Heart right ventricle (tissue), 16 donors: ENCODE measurements at places on chromosomes 5 and 9. TPM values are rescaled to one million over a fixed set of nuclear protein-coding genes. Genes with fewer than 3 reads are reported as not detected.

DNA sequence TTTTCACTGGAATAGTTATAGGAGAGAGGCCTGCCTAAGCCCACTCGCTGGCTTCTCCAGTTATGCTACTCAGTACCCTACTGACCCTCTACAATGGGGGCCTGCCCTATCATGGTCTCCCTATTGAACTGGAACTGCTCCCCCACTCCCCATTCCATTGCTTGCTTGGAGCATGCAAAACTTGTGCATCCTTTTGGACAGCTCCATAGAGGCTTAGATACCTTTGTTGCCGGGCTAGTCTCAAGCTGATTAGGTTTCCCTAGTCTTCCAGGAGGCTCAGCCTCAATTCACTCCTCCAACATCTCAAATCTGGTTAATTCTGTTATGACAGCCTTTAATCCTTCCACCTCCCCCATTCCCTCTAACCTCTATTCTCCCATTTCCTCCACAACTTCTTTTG is 39.9 kb downstream of the KIF24 start:
- DNase-seq, result no peak

Gene ADAMTS19
- 0.49 TPM for total RNA-seq

DNA sequence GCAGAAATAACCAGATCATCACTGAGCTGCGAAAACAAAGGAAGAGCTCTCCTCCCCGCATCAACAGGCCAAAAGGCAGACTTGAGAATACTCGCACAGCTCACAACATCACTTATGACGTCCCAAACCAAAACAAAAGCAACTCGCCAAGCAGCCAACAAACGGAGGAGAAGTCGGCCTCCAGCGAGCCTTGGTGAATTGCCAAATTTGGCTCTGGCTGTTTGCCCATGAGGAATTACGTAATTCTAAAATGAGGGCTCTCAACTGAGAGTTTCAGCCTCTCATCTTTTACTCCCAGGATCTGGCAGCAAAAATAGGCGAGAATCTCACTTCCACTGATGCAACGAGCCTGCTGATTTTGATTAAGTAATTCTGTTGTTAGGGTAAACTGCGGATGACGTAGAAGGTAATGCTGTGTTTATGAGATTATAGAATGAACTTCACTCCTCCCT is 51.7 kb upstream of the SEMA6A start:
- DNase-seq, result peak; percentile 55

DNA sequence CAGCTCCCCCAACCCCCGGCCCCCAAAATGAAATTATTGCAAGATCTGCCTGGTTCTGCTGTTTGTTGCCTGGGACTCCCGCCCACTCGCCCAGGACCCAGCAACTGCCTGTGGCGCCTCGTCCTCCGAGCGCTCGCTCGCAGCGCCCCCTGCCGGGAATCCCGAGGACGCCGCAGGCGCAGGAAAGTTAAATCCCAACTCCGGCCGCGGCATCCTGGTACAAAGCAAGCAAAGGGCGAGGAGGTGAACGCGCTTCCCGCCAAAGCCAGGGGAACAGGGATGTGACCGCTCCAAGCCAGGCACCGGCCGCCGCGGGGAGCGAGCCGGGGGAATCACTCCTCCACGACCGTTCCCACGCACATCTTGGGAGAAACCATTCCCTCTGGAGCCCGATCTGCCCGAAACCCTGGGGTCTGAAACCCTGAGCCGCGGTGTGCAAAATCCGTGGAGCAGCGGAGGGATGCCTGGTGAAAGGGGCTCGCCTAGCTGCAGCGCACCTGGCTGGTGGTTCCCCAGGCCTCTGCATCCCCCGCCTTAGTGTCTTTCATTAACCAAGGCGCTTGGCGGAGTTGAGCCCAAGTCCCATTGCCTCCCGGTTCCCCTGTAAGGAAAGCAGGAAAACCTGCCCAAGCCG is 1.3 kb downstream of the SEMA5A start:
- DNase-seq, result peak; percentile 85

DNA sequence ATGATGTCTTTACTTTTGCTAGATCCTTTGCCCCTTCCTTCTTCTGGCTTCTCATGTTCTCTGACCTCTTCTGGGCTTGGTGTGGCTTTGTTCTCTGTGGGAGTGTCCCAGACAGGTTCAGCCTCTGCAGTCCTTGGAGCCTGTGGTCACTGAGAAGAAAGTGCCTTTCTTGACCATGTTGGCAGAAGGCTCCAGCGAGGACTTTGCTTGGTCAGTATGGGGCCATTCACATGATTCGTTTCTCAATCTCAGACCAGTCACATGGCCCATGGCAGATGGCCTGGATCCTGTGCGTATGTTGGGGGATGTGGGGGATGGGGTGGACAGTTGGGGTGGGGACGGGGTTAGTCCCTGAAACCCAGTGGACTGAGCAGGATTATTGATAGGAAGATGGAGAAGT is 274.1 kb downstream of the ARHGAP26 start:
- no peak for DNase-seq

- no peak for DNase-seq
These were observed 15.0 kb downstream of the FANCC start for GRCh38 chr9:95302479-95302878.

Gene GPR151
- total RNA-seq, result not detected

DNA sequence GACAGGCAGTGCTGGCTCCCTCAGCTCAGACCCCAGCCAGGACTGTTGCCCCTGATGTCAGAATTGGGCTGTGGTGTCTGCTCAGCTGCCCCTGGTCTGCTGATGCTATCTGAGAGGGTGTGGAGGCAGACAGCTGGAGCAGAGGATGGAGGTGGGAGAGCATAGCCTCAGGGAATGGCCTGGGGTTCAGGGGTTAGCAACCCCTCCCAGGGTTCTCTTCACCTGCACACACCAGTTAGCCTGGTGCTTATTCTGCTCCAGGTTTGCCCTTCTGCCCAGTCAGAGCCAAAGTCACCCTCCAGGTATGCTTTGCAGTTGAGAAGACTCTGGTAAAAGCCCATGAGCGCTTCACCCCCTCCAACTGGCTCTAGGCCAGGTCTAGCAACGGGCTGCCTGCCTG is 109.8 kb downstream of the SAXO1 start:
- no peak for DNase-seq

GRCh38 chr5:86542532-86542931 is 75.2 kb upstream of the COX7C start:
- DNase-seq, result no peak

DNA sequence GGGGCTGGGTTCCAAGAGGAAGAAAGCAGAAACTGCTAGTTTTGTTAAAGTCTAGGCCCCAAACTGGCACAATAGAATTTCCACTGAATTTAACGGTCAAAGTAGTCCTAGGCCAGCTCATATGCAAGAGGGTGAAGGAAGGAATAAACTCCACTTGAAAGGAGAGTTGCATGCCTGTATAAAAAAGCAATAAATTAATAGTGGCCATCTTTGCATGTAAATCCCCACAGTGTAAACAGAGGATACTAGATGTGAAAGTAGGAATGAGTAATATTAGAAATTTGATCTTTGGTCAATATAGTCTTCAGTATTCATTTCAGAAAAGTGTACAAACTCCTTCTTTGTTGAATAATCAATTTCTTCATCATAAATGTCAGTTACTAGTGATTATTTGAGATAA is 403.1 kb downstream of the TMEM232 start:
- DNase-seq, result no peak

DNA sequence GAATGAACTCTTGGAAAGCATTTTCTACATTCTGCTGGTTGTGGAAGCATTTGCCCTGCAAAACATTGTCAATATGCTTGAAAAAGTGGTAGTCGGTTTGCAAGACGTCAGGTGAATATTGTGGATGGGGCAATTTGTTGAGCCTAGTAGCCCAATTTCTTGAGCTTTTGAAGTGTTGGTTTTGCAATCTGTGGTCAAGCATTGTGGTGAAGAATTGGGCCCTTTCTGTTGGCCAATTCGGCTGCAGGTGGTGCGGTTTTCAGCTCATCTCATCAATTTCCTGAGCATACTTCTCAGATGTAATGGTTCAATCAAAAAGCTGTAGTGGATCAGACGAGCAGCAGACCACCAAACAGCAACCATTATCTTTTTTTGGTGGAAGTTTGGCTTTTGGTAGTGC is 426.8 kb upstream of the CDH9 start:
- DNase-seq, result no peak

- no peak for DNase-seq
These were observed 444.7 kb downstream of the TLE1 start for GRCh38 chr9:81244631-81245030.

- DNase-seq, result no peak
These were observed 53.9 kb downstream of the PTBP3 start for GRCh38 chr9:112279501-112279900.

Gene TRAF1
- total RNA-seq, result 2.1 TPM

Gene SLC34A3
- not detected for total RNA-seq

Gene C7
- 58.7 TPM for total RNA-seq

DNA sequence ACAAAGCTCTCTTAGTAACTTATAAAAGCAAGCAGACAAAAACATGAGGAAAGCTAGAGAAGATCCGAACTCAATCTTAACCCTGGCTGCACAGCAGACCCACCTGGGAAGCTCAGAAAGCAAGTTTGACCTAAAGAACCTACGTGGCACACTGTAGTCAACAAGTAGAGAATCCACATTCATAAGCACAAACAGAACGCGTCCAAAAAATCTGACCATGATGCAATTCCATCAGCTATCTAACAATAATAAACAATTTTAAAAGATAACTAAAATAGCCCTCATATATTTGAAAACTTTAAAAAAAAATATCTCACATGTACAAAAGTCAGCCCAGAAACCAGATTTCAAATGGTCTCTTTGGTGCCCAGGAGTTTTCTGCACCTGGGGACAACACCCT is 4.6 kb downstream of the LMAN2 start:
- no peak for DNase-seq

GRCh38 chr9:125527471-125528002 is 179.5 kb downstream of the MAPKAP1 start:
- DNase-seq, result no peak

DNA sequence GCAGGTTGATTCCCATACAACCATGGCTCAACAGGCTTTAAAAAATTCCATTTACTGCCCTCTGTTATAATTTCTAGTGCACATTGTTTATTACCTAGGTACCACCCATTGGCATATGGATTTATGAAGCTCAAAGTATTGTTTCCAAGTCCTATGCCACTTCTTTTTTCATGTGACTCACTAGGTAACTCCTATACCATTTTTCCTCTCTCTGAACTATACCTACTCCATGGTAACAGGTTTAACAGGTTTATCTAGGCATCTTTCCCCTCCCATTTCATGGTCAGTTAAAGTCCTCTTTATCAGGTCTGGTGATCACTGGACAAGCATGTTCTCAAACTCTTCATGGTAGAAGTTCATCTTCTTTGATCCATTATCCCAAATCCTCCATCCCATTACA is 49.6 kb upstream of the ABCA1 start:
- DNase-seq, result no peak

DNA sequence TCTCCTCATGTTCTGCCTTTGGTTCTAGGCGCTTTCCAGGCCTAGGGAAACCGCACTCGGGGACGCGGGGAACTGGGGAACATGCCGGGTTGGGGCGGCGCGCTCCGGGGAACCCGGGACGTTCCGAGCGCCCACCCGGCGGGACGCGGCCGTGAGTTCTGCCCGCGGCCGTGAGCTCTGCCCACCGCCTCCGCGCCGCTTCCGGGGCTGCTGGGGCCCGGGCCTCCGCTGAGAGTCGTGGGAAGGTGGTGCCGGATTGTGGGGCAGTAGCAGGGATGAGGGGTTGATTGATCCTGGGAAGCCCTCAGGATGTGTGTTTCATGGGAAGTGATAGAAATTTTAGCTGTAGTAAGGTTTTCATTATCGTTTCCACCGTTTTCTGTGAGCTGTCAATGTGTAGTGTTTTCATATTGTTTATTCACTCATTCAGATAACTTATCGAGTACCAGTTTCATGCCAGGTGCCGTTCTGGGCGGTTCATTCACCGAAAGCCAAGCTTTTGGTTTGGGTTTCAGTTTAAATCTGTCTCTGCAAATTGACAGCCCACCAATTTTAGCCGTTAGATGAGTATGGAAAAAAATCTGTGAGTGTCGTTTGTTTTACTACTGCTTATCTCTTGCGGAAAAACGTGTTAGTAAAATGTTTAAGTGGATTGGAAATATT is 657 bp downstream of the MTRR start:
- peak; percentile 23 for DNase-seq

DNA sequence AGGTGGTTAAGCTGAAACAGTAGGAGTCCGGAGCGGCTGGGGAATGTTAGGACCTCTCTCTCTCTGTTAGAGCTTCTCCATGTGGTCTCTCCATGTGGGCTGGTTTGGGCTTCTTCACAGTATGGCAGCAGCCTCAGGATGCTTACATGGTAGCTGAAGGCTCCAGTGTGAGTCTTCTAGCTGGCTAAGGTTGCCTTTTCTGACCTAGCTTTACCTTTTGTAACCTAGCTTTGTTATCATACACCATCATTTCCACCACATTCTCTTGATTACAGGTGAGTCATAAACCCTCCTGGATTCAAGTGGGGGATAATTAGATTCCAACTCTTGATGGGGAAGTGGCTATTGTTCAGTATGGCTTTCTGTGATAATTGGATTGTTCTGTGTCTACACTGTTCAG is 98.5 kb downstream of the MTREX start:
- DNase-seq, result no peak

GRCh38 chr5:125226825-125227224 is 480.4 kb upstream of the ZNF608 start:
- DNase-seq, result no peak

DNA sequence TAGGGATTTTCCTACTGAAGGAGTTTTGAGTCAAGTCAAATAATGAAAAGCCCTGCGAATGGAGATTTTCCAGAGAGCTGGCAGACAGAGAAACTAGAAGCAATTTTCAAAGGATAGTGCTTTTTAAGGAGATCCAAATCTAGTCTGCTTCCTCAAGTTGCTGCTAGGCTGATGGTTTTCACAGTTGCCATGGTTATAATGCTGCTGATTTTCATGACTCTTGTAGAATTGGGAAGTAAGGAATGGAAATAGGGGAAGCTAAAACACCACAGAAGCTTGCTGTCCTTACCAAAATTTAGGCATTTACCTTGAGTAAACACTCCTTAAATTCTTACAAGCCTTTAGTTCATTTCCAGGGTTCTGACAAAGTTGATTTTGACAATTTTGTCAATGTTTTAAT is 30.1 kb upstream of the HAPLN1 start:
- DNase-seq, result no peak

Gene REXO4
- 9.3 TPM for total RNA-seq

GRCh38 chr5:14153932-14154731 is 11.0 kb downstream of the TRIO start:
- peak; percentile 69 for DNase-seq

GRCh38 chr9:97307500-97308163 is at the start of gene CCDC180:
TSS of gene CCDC180 (plus strand) at chr9:97307659. CDS start at chr9:97308064, 405 bp downstream.
- DNase-seq, result peak; percentile 45

DNA sequence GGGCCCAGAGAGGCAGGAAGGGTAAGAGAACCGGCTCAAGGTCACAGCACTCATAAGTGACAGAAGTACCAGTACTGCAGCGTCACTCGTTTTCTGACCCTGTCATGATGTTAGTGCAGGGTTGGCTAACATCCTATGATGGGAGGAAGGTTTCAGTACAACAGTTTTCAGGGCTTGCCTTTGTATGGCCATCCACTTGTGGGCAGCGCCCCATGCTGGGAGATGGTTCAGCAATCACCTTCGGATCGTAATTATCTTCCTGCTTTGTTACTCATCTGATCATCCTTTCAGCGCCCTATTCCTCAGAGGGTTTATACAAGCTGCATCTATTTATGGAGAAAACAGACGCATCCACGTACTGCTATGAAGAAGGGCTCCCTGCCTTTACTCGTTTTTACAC is 2.4 kb downstream of the MAP1B start:
- DNase-seq, result no peak

Gene HTR4
- total RNA-seq, result 0.30 TPM

Gene PDE8B
- total RNA-seq, result 0.41 TPM

Gene TMEM252
- total RNA-seq, result not detected

GRCh38 chr5:39368116-39368515 is 3.8 kb upstream of the C9 start:
- no peak for DNase-seq

- no peak for DNase-seq
These were observed 30.7 kb downstream of the HRH2 start for GRCh38 chr5:175688352-175689146.

Gene C5orf34
- 1.0 TPM for total RNA-seq

Gene SMIM33
- not detected for total RNA-seq
